ENCODE measurements at places on chromosomes 5 and 9. TPM values are rescaled to one million over a fixed set of nuclear protein-coding genes. Genes with fewer than 3 reads are reported as not detected.
A peak's percentile ranks its signal among the peaks of the same experiment; 100 is the strongest.

DNA sequence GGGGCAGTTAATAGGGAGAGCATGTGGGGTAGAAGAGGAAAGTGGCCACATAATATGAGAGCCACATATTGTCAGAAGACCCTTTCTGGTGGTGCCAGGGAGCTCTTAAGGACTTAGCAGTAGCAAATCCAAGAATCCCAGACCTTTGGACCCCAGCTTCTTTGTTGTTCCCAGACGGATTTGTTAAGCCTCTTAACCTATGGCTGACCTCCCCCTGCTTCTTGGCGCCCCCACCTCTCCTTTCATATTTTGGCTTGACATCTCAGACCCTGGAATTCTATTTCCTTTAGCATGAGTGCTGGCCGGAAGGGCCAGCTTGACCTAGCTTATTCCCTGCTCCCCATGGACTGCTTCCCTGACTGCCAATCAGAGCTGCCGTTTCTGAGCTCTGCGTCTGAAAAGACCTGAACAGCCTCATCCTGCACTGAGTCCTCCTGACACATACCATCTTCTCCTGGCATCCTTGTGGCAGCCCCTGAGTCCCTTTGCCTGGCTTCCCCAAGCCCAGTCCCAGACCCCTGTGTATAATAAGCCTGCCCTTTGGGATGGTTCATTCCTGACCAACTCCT is 116.3 kb downstream of the PRKACG start:
- no peak for DNase-seq

Gene SLC6A19
- 2.2 TPM for total RNA-seq

DNA sequence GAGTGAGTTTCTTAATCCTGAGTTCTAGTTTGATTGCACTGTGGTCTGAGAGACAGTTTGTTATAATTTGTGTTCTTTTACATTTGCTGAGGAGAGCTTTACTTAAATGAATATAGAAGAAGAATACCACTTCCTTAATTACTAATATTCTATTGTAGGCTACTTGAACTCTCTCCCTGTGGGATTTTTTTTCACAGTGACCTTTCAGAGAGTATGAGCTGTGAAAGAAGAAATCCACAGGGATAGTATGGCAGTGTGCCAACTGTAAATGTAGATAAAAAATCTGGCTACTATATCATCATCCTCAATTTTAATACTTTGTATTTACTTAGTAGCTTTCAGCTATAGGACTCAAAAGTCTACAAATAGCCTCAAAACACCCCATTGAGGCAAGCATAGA is 67.3 kb downstream of the COMMD10 start:
- DNase-seq = no peak

DNA sequence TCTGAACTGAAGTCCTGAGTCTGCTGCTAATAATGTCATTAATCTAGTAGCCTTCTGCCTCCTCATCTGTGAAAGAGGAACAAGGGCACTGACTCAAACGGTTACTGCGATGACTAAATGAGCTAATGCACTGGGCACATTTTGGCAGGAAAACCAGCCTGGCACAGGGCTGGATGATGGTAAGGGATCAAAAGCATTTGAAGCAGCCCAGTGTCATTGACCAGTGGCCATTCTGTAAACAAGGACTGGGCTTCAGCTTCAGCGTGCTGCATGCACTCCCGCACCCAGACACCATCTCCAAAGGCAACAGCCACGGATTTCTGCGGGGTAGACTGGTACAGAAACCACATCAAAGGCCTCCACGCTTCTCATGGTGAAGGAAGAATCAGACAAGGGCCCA is 8.0 kb downstream of the GCNT4 start:
- DNase-seq = no peak

DNA sequence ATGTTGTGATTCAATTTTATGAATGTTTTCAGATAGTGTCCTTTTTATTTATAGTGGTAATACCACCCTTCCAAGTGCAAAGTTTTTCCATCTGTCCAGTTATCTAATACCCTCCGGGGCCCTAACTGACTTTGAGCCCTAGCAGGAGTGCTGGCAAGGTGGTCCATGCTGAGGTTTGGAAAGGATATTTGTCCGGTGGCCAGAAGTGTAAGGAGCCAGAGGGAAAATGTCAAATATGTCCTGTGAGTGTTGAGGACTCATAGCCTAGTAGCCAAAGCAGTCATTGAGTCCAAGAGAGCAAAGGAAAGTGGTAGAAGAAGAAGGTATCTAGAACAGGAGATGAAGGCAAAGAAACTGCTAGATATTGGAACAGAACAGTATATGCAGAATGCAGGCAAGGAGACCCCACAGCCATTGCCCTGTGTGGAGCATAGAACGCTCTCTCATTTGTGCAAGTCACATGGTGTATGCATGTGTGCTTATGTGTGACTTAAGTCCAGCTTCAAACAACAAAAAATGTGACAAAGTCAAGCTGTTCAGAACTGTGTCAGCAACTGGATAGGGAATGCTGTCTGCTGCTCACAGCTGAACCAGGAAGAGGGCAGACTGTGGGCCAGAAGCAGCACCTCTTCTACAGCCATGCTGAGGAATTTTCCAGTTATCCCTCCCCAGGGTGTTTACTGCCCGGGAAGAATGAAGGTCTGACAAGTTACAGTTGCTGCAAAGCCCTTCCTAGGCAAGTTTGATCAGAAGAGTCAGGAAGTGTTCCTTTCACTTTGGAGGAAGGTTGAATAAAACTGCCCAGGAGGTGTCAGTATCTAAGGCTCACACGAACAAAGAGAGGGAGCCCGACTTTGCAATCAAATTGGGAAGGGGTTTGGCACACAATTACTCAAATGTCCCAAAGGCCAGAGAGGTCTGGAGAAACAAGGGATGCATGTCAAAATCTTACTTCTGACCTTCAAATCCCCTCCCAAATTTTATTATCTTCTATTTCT is 463.3 kb upstream of the DMAC1 start:
- DNase-seq = peak; percentile 82

DNA sequence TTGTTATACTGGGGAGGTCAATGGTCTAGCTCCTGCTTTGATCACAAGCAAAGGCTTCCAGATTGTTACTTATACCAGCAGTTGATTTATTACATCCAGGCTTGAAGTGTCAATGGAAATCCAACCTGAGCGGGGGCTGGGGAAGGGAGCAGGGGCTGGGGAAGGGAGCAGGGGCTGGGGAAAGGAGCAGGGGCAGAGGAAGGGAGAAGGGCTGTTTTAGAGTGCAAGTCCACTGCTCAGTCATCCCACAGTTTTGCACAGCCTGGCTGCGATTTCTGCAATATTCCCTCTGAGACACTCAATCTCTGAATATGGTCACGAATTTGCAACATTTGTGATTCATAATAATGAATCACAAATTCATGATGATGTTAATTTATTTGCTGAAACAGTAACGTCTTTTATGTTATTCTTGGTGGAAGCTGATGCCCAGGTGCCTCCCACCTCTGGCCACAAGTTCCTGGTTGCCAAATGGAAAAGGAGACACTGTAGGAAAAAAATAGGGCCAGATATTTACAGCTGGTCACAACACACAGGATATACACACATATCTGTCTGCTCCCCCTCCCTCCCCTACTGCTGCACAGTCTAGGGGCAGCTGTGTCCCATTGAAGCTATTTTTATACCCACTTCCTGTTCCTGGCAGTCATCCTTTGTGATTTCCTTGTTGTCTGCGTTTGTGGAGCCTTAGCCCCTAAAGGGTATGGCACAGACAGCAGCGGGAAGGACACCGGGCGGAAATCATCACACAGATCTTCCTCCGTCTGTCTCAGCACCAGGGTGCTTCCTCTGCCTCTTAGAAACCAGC is 325.1 kb downstream of the GADD45G start:
- peak; percentile 88 for DNase-seq

Gene NTRK2
- total RNA-seq = 41.2 TPM

- DNase-seq = no peak
Measured at GRCh38 chr9:488448-488847, 273.8 kb downstream of the DOCK8 start.

DNA sequence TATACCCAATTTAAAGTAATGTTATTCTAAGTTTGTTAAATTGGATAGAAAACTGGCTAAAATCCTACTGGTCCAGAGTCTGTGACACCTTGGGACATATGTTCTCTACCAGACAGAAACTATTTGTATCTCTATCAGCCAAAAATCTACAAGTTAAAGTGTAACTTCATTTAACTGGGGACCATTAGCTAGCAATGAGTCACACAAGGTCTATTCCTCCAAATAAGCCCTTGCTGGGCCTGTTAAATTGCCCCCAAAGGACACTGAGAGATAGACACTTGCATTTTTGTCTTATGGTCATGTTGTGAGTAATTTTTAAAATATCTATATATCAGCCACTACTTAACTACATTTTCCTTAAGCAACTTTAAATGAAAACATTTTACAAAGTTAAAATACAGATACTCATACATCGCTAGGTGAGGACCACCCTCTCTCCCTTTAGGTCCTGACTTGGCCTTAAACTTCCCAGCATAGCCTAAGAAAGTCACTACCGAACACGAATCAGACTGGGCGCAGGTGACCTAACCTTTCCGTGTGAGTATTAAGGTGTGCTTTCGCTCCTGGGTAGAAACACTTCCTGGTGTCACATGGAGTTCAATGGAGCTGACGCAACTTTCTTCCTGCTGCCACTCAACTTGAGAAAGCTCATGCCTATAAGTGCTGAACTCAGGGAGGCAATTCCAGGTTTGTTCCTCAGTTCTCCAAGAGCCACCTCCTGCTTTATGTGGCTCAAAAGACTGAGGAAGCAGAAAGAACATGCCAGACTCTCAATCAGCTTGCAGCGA is 249.1 kb downstream of the DIRAS2 start:
- DNase-seq = peak; percentile 23

GRCh38 chr5:53643445-53643844 is 83.0 kb downstream of the NDUFS4 start:
- no peak for DNase-seq

DNA sequence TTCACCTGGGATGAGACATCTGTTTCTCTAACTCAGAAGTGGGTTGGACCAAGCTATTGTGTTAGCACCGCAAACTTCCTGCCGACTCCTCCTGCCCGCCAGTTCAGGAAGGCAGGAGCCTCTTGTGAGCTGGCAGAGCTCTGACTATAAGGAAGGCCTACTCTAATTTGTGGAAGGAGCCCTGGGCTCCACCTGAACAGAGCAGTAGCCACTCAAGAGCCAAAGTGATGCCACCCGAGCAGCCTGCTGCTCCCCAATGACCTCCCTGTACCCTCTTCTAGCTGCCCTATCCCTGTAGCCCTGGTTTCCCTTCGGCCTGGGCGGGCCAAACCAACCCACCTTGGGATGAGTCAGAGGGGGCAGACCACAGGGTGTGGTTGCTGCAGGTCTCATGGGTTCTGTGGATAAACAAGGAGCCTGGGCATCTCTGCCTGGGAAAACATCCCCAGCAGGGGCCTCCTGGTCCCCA is 81.6 kb downstream of the PSD2 start:
- DNase-seq = no peak

GRCh38 chr5:151148583-151148982 is 9.0 kb downstream of the ANXA6 start:
- DNase-seq = no peak

Gene ARL14EPL
- not detected for total RNA-seq

Gene PIK3R1
- total RNA-seq = 138 TPM

Gene PRDM9
- total RNA-seq = not detected

Gene SNCB
- not detected for total RNA-seq

DNA sequence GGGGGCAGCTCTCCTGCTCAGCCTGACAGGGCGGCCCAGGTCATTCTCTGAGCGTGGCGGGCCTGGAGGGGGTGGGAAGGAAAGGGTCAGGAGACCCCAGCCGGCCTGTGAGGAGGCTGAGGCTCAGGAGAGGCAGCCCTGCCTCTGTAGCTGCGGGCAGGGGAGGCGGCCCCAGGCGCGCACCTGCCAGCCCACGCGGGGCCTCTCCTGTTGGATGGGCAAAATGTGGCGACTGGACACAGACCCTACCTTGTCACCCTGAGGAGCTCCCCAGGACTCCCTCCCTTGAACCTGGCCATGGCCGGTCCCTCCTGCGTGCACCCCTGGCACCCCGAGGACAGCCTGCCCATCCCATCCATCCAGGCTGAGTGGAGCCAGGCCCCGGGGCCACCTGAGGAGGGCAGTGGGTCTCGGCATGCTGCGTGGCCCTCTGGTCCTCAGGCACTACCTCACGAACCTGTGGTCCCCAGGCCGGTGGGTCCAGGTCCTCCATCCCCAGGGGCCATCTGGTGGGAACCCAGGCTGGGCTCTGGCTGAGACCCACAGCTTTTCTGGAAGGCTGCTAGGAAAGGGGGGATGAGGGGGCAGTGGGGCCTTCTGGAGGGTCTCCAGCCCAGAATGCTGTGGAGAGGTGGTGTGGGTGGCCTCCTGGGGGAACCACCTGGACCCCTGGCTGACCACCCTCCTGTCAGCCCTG is 15.1 kb upstream of the NRARP start:
- no peak for DNase-seq

Gene POU5F2
- total RNA-seq = 1.8 TPM

DNA sequence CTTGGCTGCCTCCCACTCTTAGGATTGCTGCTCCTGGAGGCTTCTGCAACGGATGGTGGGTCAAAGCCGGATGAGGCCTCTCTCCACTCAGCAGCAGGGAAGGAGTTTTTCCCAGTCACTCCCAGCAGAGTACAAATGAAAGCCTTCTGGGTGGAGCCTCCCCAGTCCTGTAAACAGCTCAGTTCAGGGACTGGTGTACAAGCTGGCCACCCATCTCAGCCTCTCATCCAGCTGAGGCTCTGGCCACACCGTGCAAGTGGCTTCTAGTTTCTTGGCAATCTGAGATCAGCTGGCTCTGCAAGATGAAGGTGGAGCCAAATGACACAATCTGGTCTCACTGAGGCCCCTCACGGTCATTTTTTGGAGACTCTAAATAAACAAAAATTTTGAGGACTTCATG is 10.0 kb downstream of the GPX3 start:
- no peak for DNase-seq

Gene INSL6
- total RNA-seq = 0.47 TPM

- no peak for DNase-seq
Measured at GRCh38 chr9:98992107-98992884, 48.6 kb downstream of the COL15A1 start.

DNA sequence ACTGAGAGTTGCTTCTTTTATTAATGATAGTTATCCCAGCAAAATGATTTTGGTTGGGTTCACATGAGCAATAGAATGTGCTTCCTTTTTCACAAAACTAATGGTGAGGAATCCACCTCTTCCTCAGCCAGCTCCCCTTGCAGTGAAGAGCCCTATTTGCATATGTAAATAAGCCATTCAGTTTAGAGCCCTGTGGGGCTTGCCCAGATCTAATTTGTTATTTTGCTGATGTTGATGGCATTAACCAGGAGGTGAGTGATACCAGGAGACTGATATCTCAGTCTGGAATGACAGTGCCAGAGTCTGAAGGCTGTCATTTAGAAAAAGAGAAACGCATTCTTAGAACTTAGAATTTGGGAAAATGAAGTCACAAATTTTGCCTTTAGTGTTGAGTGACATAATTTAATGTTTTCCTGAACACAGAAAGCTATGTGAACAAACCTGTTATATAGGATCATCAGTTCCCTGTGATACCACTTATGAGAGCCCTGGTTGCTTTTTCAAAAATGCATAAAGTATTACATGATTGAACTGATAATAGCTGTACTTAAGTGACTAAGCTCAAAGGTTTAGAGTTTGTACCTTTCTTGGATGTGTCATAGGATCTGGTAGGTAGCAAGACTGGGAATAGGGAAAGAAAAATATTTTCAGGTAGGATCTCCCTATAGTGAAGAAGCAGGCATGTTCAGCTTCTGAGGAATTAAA is 271.6 kb downstream of the MAST4 start:
- no peak for DNase-seq

- DNase-seq = no peak
Measured at GRCh38 chr9:97473717-97474116, 27.7 kb upstream of the TMOD1 start.

- DNase-seq = no peak
Measured at GRCh38 chr5:68529581-68529980, 314.0 kb downstream of the PIK3R1 start.

- no peak for DNase-seq
Measured at GRCh38 chr9:6938447-6938846, 180.7 kb downstream of the KDM4C start.

Data from kidney (tissue), 22 donors.